Nucleus accumbens (tissue), 56 donors: ENCODE measurements at places on chromosomes 2 and 18.

DNA sequence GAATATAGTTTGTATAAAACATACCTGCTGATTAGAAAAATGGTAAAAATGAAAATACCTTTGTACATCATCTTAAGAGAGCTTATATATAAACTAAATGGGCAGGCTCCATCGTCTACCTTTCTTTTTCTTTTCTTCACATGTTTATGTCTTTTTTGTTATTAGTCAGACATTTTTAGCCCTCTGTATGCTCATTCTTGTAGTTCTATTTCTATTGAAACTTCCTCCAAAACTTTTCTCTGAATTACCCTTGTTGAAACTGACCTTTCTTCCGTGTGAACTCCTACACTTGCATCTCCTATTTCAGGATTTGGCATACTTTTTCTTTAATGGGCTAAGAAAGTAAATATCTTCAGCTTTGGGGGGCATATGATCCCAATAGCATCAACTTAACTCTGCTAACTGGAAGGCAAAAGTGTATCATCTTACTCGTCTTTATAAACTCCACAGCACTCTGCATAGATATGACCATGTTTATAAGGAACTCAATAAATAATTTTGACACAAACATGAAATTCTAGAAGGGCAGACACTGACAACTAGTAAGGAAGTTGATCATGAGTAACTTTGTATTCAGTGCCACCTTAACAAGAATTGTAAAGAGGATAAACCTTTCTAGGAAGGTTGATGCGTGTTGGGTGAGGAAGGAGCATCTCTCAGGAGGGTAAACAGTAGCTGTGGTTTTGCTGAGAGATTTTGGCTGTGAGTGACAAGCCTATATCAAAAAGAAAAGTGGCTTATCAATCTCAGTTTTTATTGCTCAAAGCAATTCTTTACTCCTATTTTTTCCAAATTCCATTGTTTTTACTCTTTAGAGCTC, 127.6 kb downstream of the PIK3C3 start:
- no peak for DNase-seq

- no peak for DNase-seq
Measured at GRCh38 chr2:54680397-54681041, 42.9 kb upstream of the EML6 start.

DNA sequence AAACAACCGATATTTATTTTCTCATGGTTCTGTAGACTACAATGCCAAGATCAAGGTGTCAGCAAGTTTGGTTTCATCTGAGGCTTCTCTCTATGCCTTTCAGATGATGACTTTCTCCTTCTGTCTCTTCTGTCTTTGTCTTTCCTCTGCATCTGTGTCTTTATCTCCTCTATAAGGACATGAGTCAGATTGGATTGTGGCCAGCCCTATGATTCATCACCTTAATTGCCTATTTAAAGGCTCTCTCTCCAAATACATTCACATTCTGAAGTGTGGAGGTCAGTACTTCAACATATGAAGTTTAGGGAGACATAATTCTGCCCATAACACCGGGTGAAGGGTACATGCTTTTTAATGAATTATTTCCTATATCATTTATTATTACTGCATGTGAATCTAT, 71.2 kb upstream of the CNTNAP5 start:
- no peak for DNase-seq

- no peak for DNase-seq
Measured at GRCh38 chr18:68940754-68941153, 142.9 kb downstream of the CCDC102B start.

DNA sequence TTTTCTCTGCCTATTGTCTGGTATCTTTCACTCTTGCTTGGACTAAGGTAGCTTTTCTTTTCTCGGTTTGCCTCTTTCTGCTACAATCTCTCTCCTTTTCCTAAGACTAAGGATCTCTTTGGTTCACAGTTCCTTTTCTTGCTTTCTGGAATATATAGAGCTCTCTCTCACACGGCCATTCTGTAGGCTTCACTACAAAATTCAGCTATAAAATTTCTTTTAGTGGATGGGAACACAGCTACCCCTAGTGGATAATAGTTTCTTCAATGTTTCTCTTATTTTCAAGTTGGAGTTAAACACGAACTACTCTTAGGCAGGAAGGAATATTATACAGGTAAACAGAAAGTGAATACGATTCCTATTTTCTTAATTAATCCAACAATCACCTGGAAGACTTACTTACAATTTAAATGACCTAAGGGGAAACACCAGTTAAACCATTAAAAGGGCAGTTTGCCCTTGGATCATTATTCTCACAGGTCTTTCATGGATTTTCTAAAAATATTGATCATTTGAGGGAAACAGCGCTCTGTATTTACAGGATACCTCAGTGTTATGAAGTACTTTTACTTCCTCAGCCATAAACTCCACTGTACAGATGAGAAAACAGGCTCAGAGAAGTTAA, 140.5 kb downstream of the LRP2 start:
- DNase-seq = no peak

GRCh38 chr18:27778441-27778840, 398.5 kb downstream of the CDH2 start:
- no peak for DNase-seq

DNA sequence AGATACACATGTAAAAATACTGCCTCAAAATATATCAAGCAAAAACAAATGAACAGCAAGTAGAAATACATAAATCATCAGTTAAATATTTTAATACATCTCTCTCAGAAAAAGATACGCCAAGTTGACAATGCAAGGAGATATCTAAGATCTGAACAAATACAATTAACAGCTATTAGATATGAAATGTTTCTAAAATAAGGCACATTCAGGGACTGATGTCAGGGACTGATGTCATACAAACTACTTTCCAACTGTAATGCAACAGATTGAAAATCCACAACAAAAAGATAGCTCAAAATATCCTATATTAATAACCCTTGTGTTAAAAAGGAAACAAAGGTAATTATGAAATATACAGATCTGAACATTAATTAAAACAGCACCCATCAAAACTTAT, 51.7 kb downstream of the TLK1 start:
- DNase-seq = no peak

GRCh38 chr18:63378919-63379638, 12.1 kb upstream of the KDSR start:
- DNase-seq = no peak

DNA sequence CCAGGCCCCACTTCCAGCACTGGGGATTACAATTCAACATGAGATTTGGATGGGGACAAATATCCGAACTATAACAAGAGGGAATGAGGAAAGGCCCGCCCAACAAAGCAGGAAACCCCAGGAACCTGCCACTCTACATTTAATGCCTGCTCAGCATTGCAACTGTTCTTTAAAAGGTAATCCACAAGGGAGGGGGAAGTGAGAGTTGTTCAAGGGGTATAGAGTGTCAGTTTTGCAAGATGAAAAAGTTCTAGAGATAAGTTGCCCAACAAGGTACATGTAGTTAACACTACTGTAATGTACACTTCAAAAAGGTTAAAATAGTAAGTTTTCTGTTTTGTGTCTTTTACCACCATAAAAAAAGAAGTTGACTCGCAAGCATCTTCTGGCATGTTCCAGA, 137.6 kb downstream of the MBD2 start:
- no peak for DNase-seq

DNA sequence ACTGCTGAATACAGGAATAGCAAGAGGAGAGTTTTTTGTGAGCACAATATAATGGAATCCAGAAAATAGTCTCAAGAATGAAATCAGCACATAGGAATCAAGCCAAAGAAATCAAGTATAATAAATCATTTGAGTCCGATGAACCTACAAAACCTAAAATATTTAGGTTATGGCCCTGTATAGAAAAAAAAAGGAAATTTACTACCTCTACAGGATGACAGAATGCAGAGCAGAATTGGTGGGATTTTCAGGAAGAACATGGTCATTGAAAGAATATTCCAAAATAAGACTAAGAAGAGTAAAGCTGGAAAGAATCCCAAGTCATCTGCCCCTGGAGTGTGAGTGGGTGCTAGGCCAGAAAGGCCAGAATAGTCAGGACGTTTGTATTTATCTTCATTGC, 1041.2 kb upstream of the CDH2 start:
- DNase-seq = no peak

- no peak for DNase-seq
Measured at GRCh38 chr2:233482616-233483015, 84.0 kb downstream of the USP40 start.

DNA sequence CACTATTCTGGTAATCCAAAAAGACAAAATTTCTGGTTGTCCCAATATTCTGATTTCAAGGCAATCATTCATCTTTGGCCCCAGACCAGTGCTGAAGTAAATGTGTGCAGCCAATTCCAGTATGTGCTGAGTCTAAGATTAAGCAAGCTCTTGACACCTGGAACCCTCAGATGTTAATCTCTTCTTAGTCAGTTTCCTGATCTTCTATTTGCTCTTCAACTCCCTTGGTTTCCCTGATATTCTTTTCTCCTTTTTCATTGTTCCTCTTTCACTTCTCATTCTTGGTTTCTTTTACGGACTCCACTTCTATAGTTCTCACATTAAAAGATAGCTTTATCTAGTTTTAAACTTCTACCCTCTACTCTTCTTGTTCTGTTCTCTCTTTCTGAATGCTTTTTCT, 445.7 kb upstream of the FANCL start:
- no peak for DNase-seq

DNA sequence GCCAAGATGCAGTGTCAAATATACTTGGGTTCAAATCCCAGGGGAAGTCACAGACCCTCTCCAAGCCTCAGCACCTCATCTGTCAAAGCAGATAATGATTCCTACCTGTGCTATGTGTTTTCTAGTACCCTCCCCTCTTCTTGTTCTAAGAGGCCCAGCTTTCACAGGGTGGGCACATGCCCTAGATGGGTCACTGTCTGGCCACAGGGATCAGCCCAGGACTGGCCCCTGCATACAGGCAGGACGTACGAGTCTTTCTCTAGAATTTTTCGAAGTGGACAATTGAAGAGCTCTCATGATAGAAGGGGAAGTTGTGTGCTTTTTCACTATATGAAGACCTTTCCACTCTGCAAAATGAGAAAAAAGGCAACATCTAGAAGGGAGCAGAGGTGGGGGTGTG, 22.2 kb downstream of the ARL4C start:
- DNase-seq = no peak

DNA sequence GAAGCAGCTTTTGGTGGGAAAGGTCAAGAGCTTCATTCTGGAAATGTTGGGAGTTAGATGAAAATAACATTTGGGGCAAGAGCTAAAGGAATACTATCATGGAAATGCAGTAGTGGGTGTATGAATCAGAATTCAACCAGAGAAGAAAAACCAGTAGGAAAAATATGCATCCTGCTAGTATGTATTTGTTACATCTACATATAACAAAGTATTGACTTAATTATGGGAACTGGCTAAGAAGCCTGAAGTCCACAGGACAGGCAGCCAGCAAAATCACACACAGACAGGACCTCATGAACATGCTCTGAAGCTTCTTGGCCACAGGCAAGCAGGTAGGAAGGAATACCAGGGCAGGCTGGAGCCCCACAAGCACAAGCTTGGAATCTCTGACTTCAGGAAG, 185.8 kb downstream of the FBXO15 start:
- no peak for DNase-seq

DNA sequence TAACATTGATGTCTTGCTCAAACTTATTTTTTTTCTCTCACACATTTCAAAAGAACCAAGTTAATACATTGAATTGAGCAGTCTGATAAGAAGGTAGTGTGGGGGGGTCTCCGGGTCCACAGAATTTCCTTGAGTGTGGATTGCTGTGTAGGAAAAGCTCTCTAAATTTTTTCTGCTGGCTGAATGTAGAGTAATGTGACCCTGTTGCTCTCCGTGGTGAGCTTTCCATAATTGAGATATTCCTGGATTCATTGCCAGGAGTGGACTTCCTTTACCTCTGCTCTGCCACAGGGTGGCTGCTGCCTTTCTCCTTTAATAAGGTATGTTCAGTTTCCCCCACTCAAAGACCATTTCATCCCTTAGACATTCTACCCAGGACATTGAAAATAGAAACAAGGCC, 50.9 kb downstream of the PKP4 start:
- DNase-seq = no peak

- no peak for DNase-seq
Measured at GRCh38 chr2:46845542-46846486, 69.8 kb downstream of the MCFD2 start.

GRCh38 chr2:106839849-106840595, 45.9 kb downstream of the ST6GAL2 start:
- DNase-seq = no peak

GRCh38 chr2:23377771-23378170, 7.2 kb upstream of the KLHL29 start:
- no peak for DNase-seq

DNA sequence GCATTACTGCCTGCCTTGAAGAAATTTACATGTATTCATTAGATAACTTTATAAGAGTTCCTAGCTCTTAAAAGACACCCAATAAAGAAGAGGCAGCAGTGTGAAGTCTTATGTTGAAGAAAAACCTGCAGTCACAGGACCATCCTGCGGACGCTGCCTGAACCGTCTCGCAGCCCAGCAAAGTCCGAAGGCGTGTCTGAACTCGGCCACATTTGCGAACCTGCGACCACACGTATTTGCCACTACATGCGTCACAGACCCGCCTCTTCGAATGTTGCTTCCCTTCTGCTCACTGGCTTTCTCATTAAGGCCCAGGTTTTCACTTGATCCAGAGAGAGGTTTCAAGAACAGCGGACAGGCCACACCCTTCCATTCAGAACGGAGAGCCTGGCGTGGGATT, 41.2 kb downstream of the CNGA3 start:
- DNase-seq = no peak

DNA sequence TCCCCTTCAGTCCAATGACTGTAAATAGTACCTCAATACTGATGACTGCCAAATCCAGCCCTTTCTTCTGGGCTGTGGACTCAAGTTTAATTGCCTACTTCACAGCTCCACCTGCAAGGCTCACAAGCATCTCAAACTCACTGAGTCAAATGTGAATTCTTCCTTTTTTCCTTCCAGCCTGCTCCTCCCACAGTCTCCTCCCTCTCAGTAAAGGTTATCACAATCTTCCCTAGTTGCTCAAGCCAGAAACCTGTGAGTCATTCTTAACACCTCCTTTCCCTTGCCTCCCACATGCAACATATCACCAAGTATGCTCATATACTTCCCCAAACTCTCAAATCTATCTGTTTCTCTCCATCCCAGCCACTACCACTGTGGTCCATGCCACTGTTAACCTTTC, 3.7 kb upstream of the MFSD6 start:
- DNase-seq = no peak

DNA sequence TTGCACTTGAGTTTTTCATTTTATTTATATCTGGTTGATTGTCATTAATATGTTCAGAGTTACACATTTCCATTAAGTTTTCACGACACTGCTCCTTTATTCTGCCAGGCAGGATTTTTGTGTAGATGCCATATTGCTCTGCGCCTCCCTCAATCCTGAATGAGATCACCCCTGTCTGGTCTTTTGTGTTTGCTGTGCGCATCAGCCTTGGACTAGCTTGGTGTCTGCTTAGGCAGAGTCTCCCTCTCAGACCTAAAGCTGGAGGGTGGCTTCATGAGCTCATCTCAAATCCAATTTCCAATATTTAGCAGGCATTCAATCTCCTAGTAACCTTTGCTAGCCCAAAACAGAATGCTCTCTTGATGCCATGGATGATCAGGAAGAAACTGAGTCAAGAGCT, 137.4 kb downstream of the SMAD7 start:
- DNase-seq = no peak

GRCh38 chr2:88831792-88832248, 140.3 kb downstream of the RPIA start:
- no peak for DNase-seq
